ENCODE measurements at places on chromosomes 11 and 22.

DNA sequence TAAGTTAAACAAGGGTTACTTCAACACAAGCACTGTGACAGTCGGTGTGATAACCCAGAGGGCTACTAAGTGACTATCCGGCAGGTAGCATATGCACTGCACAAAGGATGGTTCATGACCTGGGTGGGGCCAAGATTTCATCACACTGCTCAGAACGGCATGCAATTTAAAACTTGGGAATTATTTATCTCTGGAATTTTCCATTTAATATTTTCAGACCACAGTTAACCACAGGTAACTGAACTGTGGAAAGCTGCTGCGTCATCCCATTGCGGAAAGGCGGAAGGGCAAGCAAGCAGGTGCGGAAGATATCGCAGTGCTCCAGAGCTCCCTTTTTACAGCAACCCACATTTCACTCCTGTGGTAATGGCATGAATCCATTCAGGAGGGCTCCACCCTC is 540.8 kb downstream of the INSC start:
- peak; percentile 40 for DNase-seq

DNA sequence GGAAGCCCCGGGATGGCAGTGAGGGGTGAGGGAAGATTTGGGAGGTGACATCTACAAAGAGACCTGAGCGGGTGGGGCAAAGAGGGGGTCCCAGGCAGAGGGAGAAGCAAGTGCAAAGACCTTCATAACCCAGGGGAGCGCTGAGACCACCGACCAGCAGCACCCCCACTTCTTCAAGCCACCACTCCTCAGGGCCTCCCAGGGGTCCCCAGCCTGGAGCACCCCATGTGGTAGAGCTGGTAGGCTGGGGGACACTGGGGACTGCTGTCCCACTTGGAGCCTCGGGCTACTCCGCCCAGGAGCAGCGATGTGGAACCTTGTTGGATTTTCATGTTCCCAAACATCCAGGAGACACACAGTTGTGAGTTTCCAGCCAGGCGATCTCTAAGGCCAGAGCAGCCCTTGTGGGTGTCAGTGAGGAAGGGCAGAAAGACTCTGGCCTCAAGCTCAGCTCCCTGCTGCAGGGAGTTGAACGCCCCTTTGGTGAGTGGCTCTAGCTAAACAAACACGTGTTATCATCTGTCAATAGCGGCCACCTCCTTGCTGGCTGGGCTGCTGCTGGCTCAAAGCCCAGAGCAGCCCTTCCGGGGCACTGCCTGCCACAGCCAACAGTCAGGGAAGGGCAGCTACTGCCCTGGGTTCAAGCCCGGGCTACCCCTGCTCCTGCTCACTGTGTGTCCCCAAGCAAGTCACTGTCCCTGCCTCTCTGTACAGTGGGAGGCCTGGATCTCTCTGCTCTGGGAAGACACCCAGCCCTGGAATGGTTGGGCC is 25.7 kb upstream of the CHKA start:
- no peak for DNase-seq

DNA sequence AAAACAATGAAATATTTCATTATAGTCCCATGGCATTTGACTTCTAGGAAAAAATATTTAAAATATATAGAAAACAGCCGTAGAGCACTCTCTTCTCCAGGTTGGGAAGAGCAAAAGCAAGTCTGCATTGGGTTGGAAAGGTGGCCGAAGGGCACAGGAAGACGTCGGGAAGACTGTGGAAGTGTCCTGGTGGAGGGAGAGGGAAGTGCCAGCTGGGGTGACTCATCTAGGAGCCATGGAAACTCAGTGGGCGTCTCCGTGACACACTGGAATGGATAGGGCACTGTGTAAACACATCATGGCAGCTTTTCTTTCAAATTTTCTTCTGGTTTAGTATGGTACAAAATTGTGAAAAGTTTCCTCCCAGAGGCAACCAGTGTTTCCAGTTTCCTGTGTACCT is 12.7 kb downstream of the GTPBP1 start:
- peak; percentile 55 for DNase-seq

- no peak for DNase-seq
Observed at GRCh38 chr11:115625502-115625901, 121.3 kb upstream of the CADM1 start.

GRCh38 chr11:69559181-69559580 is 77.7 kb downstream of the LINC01488 start:
- DNase-seq = no peak

DNA sequence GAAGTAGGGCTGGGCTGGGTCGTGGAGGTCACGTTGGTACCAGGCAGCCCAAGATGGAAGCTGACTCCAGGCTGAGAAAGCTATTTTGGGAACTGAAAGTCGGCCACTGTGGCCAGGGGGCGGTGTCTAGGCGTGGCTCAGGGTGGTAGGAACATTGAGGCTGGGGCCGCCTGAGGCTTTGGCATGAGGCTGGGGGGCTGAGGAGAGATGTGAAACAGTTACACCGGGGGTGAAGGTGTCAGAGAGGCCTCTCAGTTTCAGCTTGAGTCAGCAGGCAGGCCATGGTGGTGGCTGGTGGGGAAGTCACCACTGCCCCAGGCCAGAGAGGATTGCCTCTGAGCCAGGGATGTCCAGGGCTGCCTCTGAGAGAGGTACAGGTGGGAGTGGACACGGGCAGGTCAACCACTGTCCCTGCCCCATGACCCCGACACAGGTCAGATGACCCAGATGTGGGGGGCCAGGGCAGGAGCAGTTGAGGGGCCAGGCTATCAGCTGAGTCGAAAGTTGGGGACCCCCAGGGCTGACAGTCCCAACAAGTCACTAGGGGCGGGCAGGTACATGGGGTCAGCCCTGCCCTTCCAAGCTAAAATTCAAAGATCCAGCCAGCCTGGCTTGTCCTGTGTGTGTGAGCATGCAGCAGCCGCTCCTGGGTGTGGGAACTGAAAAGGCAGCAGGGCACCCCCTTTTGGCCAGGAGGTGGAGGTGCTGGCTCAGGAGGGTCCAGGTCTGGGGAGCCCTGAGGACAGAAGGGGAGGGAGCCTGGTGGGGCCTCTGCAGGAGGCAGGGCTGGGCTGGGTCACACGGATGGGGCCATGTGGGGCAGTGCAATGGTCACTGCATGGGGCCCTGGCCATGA is 7.2 kb downstream of the KCNK7 start:
- peak; percentile 45 for DNase-seq

GRCh38 chr22:29156507-29156906 is 49.2 kb upstream of the EMID1 start:
- no peak for DNase-seq
